ENCODE measurements at places on chromosomes 7 and 10. TPM values are rescaled to one million over a fixed set of nuclear protein-coding genes. Genes with fewer than 3 reads are reported as not detected.

DNA sequence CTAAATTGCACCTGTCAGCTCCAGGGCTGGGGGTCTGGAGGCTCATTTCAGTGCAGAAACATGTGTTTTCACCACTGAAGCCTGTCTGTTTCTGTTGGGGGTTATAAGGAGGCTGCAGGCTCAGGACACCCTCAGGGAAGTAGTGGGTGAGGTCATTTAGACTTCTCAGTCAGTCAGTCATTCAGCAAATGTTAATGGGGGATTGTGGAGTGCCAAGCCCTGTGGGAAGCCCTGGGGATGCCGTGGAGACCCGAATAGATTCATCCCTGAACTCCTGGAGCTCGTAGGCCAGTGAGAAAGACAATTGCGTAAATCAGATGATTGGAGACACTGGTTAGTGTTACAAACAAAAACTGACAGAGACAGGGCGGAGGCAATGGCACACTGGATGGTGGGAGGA is 19.2 kb downstream of the LHPP start:
- DNase-seq, result no peak

DNA sequence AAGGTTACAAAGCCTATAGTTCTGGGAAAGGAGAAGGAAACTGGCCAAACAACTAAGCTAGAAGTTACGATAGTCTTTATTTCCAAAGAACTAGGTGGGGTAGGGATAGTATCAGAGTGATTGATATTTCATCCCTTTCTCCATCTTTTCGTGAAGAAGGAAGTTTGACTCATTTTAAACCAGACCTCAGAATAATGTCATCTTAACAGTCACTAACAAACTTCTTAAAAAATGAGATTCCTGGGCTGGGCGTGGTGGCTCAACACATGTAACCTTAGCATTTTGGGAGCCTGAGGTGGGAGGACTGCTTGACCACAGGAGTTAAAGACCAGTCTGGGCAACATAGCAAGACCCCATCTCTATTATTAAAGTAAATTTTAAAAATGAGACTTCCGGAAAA is 69.4 kb downstream of the ARL4A start:
- no peak for DNase-seq

DNA sequence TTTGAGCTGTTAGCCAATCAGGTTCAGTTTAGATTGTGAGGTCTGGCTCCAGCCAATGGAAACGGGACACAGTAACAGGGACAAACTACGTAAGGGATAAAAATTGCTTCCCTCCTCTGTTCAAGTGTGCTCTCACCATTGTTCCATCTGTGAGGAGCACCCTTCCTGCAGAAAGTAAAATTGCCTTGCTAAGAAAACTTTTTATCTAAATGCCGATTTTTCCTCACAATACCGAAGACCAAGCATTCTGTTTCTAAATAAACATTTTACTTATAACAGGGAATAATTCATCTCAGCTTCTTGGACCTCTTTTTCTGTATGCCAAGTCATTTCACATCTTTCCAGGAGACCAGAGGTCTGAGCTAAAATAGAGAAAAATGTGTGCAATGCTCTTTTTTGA is 59.6 kb upstream of the ZRANB1 start:
- DNase-seq, result no peak

DNA sequence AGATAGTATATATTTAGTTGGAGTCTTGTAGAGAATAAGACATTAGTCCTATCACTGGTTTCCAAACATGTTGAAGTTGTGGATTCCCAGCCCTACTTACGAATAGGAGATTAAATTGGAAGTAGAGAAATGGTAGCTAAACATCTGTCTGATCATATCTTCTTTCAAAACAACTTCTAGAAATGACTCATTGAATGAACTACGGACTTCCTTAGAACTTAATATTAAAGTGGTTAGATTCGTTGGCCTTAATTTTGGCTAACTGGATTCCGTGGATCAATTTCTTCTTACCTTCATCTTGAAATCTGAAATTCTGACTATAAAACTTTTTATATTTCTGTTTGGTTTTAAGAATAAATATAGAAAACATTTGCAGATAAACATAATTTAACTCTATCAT is 3.4 kb downstream of the PHF14 start:
- no peak for DNase-seq

DNA sequence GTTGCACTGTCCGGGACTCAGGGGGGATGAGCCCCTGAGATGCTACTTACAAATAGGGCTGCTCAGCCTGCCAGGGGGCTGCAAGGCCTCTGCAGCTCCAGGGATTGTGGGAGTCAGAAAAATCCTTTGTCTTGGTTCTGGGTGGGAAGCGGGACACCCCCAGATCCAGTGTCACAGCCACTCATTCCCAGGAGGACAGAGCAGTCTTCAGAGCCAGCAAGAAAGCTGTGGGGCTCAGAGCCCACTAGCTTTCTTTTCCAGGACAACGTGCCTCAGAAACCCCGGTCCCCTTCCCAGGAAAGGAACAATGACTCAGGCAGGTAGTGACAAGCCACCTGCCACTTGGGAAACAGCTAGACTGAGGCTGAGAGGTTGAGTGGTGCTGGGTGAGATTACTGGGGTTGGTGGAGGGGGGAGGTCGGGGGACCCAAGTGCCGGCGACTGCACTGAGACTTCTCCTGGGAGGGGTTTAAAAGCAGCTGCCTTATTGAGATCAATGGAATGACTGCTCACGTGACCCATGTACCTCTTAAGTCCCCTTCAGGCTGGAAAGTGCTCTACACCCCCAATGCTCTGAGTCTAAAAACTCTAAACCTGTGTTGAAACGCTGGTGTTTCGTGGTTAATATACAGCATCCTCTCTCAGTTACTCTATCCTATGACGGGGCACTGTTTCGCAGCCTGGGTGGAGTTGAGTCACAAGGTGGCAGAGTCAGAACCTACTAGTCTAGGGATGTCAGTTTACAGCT is 123.6 kb downstream of the UBE2H start:
- no peak for DNase-seq

DNA sequence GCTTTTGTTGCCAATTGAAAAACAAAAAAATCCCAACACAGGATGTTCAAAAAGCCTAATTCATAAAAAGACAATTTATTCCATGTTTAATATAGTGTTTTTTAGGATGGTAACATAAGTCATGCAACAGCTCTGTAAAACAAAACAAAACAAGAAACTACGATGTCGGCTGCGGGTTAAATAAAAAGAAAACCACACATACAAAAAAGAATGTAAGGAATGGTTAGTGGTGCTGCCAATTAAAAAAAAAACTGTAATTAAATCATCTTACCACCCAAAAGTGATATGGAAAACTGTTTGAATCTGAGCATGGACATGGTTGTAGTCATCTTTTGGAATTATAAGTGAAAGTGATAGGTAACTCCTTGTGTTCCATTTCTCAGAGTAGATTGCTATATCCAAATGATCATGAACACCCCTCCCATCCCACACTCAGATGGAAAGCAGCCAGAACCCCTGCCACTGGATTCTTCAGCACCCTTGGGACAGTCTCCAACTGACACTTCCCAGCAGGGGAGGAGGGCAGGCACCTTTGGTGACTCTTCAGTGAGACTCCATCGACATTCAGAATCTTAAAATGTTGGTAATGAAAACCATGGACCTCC is 14.3 kb upstream of the DAGLB start:
- DNase-seq, result no peak

DNA sequence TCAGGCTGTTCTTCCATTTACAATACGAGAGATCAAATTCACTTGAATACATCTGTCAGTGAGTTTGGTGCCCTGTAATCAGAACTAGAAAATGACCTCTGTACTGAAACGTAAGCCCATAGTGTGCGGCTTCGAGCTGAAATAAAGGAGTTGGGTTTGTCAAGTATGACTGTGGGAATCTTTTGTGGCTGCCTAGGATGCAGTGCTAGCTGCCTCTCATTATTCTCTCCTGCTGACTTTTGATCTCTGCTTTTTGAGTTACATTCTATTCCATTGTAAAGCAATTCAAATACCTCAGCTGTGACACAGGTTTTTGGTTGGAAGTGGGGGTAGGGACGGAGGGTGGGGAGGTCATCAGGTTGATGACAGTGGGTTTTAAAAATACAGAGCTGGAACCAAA is 40.4 kb downstream of the ICA1 start:
- DNase-seq, result no peak

- no peak for DNase-seq
These were observed 46.7 kb upstream of the SPOCK2 start for GRCh38 chr10:72134785-72135767.

DNA sequence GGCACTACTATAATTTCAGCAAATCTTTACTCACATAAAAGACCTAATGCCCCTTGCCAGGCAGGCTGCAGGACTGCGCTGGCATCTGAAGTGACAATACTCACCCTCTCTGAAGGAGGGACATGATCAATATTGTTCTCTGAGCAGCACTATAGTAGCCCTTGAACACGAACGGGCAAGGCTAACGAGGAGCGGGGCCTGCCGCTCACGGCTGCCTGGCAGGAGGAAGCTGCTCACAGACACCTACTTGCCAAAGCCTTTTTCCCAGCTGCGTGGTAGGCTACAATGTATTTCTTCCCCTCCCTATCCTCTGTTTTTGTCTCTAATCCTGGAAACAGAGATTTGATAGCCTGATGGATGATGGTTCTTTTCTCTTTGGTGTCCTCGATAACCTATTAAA is 19.9 kb downstream of the PUS7 start:
- no peak for DNase-seq

DNA sequence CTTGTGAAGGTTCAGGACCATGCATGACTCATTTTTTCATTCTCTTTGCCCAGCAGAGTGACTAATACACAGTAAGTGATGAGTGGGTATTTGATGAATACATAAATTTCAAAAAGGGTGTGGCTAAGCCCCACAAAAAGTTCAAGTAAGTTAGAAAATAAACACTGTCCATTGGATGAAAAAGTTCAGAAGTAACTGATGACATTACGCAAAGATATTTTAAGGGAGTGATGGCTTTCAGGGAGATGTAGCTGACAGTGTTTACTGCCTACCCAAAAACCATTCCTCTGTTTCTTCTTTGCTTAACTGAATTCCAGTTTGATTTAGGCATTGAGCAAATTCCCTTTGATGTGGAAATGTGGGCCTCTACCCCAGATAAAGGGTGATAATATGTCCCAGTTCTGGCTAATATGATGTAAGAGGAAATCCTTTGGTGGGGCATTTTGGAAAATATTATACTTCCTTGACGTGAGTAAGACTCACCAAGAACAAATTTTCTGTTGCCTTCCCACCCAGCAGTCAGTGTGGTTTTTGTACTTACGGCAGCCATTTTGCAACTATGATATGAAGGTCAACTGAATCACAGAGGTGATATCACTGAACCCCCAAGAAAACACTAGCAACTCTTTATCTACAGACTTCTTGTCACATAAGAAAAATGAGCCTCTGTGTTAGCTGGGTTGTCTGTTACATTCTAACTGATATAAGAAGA is 29.0 kb upstream of the EBLN1 start:
- no peak for DNase-seq

GRCh38 chr7:12839508-12840153 is 152.2 kb downstream of the ARL4A start:
- DNase-seq, result no peak

DNA sequence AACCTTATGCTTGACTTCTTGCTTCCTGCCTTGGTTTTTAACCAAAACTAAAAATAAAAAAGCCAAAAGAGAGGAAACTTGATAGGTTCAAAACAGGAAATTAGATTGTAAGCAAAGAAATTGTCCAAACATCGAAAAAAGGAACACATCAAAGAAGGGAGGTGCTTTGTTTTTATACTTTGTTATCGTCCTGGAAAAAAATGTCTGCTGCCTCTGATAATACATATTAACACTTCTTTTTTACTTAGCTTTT is 286.6 kb upstream of the C7orf33 start:
- no peak for DNase-seq

DNA sequence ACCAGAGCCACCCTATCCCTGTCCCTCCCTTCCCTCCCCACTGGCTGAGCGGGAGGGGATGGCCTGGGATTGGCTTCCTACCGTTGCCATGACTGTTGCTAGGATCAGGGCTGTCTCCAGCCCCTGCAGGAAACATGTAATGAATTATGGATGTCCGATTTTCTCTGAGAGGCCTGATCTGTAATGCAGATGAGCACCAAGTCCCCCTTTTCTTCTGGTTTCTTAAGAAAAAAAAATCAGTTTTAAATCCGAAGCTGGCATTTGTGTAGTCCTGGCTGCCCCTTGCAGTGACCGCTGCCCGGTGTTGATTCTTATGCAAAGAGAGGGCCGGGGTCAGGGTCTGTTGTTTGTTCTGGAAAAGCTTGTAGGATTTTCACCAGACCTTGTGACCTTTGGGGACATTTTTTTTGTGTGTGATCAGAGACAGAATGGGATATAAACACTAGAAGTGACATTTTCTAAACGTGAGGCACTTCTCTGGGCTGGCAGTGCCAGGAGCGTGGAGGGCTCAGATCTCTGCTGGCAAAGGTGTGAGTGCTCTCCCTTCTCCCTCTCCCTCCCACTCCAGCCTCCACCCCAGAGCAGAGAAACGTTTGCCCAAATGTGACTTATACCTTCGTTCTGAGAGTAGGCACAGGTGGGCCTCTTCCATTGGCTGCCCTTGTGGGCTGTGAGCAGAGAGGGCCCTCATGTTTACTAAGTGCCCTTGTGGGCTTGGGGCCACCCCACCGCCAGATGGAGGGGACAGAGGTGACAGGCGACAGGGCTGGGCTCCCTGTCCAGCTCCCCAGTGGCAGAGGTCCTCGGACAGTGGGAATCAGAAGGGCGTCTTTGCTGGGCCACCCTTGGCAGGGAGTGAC is 127.5 kb downstream of the DNAJB6 start:
- no peak for DNase-seq

DNA sequence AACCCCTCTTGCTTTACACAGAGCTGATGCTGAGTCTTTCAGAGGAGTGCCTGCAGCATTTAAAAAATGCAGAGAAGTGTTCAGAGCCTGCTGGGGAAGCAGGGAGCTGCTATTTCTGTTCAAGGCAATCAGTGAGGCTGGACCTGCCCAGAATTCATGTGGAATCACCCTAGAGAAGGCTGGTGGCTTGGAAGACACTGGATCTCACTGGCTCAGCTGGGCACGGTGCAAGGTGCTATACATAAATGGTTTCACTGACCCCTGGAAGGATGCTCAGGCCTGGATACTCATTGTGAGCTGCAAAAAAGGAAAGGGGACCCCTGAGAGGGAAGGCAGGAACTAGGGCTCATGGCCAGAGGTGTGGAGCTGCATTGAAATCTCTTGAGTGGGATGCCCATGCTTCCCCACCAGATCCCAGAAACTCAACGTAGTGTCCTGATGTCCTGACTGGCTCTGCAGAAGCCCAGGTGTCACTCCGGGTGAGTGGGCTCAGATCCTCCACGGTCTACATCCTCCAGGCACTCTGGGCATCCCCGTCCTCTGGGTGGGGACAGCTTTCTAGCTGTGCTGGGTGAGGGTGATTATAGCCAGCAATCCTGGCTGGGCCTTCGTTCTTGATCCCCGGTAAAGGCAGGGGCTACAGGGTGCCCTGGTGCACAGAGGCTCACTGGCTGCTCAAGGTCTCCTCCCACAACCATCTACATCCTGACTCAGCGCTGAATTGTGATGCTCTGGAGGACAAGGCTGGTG is 77.2 kb upstream of the TNS3 start:
- no peak for DNase-seq

The MYL10 gene
- polyA plus RNA-seq, result 0.37 TPM

The ZNF239 gene
- polyA plus RNA-seq, result 15.9 TPM

The ANKRD7 gene
- polyA plus RNA-seq, result 4.3 TPM

The CLDN3 gene
- 21.7 TPM for polyA plus RNA-seq

The UCMA gene
- not detected for polyA plus RNA-seq

The EVX1 gene
- 0.07 TPM for polyA plus RNA-seq
